HS-5 (cell line): ENCODE measurements at places on chromosomes 7 and 10.

GRCh38 chr7:133754708-133755107, 372.4 kb upstream of the LRGUK start:
- DNase-seq: no peak

GRCh38 chr7:47783456-47784223, 164.6 kb downstream of the PKD1L1 start:
- DNase-seq: peak; percentile 93

GRCh38 chr10:69492746-69493462, 41.6 kb downstream of the TSPAN15 start:
- DNase-seq: no peak

DNA sequence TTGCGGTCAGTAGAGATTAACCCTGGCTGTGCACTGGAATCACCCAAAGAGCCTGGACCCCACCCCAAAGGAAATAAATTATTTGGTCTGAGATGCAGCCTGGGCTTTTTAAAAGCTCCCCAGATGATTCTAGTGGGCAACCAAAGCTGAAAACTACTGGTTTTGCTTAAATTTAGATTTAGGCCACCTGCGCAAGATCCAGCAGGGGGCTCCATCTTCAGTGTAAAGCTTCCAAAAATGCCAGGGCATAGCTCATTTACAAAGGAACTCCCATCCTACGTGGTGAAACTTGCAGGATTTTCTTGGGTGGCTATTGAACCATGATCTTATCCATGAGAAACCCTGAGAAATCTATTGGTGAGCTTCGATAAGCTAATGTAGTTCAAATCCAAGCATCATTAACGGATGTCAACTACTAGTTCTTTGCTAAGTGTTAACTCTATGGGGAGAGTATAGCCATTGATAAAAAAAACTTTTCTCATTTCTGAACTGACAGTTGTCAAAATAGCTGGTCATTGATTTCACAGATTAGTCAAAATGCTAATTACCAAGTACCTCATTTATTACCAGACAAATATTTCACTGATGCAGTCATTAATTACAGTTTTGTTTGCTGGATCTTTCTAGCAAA, 315.3 kb downstream of the LHFPL3 start:
- DNase-seq: no peak

GRCh38 chr7:41207141-41207540, 495.7 kb downstream of the INHBA start:
- DNase-seq: no peak

DNA sequence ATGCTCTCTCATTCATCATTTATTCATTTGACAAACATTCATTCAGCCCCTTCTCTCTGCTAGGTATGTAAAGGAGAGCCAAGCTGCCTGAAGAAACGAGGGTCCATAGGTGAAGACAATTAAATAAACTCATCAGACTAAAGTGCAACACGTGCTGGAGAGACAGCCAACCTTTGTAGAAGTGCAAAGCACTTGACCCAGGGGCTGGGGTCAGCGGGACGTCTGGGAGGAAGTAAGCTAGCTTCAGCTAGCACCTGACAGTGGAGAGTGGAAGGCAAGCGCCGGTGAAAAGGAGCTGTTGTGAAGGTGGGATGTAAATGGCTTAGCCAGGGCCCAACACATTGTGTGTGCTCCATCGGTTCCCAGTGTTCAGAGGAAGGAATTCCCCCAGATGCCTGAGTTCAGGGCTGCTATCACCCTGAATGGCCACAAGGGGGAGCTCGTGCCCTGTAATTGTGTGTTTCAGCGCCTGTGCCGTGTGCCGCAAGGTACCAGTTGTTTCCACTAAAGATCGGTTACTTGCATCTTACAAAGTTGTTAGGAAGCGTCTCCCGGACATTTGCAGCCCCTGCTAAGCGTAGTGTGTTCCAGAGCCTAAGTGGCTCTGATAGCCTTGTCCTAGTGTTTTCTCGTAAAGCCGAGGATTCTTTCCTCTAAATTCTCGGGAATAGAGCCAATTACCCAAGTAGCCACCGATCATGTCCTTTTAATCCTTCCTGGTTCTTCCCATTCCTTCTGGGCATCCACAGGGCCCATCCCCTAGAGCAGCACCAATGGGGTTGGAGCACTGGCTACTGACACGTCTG, 30.6 kb downstream of the TLX1 start:
- peak; percentile 42 for DNase-seq

- no peak for DNase-seq
These were observed 141.1 kb downstream of the DYNC2I1 start for GRCh38 chr7:158997471-158997870.

DNA sequence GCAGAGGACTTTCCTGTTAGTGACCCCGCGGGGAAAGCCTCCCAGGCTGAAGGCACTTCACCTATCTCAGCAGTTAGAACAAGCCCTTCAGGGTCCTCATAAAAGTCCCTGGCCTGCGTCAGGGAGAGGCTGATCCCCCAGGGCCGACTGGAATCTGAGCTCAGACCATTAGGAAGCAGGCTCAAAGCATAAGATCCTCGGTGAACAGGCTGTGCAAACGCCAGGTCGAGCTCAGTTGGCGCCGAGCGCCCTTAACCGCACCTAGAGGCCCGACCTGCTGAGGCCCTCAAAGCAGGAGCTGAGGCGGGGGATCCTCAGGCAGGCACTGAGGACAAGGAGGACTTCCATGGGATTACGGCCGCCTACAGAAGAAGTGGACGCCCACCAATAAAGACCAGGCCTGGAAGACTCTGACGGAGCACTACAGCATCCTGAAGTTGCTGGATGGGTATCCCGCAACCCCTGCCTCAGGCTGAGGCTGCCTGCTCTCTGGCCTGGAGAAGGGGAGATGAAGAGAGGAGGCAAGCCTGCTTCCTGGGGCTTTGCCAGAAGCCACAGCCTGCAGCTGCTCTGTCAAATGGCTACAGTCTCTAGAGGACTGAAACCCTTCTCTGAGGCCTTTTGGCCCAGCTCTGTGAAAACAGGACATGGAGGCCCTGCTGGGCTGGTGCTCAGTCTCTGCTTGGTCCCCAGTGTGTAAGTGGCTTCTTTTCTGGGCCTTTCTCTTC, 29.9 kb downstream of the LIPJ start:
- no peak for DNase-seq

- no peak for DNase-seq
These were observed 93.0 kb upstream of the PCGF5 start for GRCh38 chr10:91127341-91128082.

DNA sequence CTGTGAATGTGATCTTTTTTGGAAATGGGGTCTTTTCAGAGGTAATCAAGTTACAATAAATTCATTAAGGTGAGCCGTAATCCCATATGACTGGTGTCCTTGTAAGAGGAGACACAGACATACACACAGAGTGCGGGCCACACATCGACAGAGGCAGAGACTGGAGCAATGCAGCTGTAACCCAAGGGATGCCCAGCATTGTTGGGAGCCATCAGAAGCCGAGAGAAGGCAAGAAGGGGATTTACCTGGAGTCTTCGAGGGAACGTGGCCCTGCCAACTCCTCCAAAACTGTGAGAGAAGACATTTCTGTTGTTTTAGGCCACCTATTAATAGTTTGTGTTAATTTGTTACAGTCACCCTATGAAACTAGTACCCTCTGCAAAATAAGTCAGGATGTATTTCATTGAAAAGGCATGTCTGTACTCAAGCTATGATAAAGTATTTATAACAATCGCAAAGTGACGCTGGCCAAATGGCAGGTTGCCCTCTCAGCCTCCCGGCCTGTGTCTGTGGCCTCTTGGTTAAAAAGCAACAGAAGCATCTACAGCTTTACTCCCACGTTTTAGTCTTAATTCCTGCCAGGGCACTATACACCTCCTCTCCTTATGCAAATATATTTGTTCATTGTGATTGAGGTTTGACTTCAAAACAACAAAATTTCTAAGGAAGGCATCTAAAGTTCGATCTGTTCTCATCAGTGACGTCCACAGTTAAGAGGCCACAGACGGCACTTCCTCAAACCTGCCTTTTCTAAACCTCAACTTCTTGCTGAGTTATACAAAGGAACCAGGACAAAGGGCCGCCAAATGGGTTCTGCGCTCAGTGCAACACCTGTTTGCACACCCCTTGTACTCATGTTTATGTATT, 46.8 kb downstream of the HIPK2 start:
- no peak for DNase-seq

DNA sequence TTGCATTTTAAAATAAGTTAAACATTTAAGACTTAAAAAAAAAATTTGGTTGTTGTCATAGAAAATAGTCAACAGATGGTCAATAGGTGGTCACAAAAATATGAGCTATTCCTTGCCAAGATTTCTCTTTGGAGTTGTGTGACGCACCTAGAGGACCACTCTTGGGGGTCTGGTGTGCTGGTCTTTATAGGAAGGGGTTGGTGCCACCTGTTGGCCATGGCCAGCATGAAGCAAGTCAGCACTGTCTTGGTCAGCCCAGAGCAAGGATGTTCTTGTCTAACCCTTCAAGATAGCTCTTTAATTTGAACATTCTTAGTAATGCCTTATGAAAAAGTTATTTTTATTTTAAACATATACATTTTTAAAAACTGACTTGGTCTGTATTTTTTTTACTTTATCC, 267.9 kb upstream of the CNTNAP2 start:
- no peak for DNase-seq

GRCh38 chr10:61455656-61456055, 2.5 kb upstream of the TMEM26 start:
- no peak for DNase-seq

- DNase-seq: peak; percentile 92
These were observed 37.9 kb downstream of the ADAM12 start for GRCh38 chr10:126350216-126350992.

DNA sequence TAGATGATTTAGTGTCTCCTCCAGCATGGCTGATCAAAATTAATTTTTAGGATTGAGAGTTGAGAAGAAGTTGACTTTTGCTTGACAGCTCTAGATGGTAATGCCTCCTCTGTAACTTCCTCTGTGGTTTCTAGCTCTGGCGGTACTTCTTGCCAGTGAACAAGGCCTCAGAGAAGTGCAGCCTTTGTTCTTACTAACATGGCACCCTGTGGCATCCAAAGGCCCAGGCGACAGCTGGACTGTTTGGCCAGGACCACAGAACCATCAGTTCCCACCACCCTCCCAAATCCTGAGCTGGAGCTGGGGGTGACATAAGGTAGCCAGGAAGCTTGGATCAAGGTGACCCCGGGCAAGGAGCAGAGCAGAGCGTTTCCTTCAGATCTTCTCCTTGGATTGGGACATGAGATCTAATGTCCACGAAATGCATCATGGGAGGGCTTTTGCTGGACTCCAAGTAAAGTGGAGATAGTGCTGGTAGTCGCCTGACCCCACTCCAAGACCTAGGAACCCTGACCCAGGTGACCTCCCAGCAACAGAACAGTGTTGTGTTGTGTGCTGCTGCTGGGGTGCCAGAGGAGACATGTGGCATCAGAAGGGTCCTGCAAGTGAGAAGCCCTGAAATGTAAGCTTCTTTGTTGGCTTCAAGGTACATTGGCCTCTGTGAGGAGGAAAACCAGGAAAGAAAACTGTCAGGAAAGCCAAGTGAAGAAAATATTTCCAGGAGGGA, 41.8 kb downstream of the APBB1IP start:
- no peak for DNase-seq

DNA sequence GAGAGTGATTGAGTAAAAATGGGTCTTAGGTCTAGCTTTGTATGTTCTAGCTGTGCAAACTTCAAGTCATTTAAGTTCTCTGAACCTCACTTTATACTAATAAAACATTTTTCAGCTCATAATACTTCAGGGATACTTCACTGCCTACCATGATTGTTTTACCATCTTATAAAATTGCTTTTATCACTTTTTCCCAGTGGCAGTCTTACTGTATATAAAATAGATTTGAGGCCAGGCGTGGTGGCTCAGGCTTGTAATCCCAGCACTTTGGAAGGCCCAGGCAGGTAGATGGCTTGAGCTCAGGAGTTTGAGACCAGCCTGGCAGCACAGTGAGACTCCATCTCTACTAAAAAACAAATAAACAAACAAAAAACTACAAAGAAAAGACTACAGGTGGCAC, 17.4 kb downstream of the FGL2 start:
- DNase-seq: no peak

GRCh38 chr7:9842301-9842700, 1131.4 kb upstream of the PHF14 start:
- DNase-seq: no peak
